Activated CD4-positive, alpha-beta T cell treated with anti-CD3 and anti-CD28 coated beads, Interleukin-2, amount 50 U/mL, for 48 hours (primary cell): ENCODE measurements at places on chromosomes 11 and 22.

DNA sequence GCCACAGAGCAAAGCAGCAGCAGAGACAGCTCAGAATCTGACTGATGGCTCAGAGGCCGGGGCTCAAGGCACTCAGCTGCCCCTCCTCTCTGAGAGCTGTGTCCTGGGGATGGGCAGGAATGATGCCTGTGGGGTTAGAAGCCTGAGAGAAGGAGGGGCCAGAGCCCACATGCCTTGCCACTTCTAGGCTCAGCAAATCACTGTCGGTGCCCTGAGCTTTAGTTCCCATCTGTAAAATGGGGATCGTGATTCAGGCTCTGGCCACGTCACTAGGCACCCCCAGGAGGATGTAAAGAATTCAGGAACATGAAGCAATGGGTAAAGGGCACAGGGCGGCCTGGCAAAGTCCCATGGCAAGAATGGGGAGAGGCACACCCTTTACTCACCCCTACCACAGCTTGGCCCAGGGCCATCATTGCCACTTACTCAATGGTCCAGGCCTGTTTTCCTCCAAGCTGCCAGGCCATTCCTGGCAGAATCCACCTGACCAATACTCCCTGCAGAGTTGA, 3.4 kb upstream of the CDC42EP2 start:
- no peak for DNase-seq

DNA sequence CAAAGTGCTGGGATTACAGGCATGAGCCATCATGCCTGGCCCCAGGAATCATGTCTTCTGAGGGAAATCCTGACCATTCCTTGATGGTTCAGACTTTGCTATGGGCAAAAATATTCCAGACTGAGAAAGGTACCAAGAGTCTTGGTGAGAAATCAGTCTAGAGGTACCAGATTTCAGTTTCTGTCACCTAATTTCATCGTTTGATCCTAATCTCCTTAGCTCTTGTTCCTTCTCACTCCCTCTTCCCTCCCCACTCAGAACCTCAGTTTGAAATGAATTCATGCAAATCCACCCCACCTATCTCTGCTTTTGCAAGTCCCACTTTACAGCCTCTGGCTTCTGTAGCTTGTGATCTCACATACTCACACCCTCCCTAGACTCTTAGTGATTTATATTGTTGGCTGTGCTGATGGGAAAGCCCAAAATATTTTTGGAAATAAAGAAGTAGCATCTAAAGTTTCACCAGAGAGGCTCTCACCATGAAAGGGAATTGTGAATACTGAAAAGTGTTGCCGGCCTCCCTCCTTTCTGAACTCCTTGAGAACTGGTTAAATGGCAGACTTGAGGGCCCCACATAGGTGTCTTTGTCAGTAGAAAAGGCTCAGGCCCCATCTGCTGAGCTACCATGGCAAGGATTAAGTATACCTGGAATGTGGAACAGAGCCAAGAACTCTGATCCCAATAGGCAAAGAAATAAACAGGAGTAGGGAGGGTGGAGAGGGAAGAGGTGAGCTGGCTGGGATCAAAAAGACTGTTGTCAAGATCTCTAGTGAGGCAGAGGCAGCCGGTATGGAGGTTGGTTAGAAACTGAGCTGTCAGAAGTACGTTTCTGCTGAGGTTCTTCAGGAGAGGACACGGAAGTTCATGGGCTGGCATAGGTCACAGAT, 190.5 kb upstream of the MTMR2 start:
- no peak for DNase-seq

GRCh38 chr11:18191376-18191775, 18.7 kb downstream of the MRGPRX4 start:
- no peak for DNase-seq

DNA sequence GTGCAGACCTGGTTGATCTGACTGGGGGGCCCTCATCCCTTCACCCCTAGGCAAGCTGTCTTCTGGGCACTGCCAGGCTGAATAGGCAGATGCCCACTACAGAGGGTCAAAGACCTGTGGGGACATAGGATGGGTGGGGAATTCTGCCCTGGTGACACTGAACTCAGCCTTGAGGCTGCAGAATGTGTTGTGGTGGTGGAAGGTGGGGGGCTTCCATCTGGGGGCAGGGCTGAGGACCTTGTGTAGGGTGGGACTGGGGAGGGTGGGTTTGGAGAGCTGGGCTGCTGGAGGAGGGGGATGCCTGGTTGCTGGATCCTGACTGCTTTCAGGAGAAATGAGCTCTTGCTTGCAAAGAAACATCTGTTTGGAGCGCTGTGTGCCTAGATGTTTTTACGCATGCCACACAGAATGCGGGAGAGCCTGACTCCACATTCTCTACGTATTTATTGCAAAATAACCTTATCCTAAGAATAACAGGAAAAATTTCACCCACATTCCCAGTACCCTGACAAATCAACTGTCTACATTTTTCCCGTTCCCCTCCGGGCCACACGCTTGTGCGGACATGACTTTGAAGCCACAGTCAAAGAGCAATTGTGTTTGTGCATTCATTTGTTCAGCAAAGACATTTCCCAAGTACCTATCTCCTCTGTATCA, 18.3 kb downstream of the SMIM38 start:
- DNase-seq = no peak

GRCh38 chr22:43740587-43741270, 71.4 kb downstream of the EFCAB6 start:
- DNase-seq = no peak

GRCh38 chr11:48025293-48025983, 45.1 kb downstream of the PTPRJ start:
- DNase-seq = no peak

GRCh38 chr11:79438631-79439409, 2.0 kb downstream of the TENM4 start:
- no peak for DNase-seq

DNA sequence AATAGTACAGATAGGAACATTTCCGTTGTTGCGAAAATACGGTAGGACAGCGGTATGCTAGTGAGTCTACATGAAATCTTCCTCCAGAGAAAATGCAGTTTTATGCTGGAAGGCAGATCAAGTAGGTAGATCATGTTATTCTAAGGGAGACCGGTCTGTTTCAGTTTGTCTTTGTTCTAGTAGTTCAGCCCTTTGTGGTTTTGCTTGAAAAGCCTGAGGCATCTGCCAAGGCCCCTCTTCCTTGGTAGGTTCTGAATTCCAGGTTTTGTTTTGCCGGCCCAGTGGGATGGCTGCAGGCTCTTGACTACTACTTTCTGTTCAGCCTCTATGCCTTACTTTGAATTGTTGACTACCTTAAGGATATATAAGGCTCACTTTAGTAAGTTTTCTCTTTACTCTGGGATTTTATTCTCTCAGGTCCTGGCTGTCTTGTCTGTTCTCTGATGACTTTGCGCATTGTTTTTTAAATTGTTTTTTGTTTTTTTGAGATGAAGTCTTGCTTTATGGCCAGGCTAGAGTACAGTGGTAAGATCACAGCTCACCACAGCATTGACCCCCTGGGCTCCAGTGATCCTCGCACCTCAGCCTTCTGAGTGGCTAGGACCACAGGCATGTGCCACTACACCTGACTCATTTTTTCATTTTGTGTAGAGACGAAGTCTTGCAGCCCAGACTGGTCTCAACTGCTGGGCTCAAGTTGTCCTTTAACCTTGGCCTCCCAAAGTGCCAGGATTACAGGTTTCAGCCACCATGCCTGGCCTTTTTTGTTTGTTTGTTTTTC, 53.7 kb downstream of the HIPK3 start:
- no peak for DNase-seq
